Stimulated activated CD8-positive, alpha-beta memory T cell treated with anti-CD3 and anti-CD28 coated beads, Interleukin-7, amount 100 ng/mL, for 24 hours (primary cell): ENCODE measurements at places on chromosomes 2 and 18.
A peak's percentile ranks its signal among the peaks of the same experiment; 100 is the strongest.

- DNase-seq = no peak
Observed at GRCh38 chr18:56028514-56028913, 440.5 kb upstream of the TCF4 start.

DNA sequence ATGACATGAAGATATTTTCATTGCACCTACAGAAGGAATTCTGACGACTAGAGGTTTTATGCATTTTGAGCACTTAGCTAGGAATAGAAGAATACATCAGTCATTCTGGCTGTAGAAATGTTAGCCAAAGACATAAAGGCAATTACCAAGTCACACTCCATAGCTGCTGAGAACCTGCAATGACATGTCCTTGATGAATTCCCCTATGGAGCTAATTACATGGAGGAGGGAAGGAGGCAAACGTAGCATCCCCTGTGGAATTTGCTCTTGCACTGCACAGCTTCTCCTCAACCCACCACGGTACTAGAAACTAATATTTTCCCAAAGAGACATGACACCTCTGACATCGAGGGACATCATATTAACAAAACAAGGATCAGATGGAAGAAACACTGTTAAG, 174.0 kb upstream of the SESTD1 start:
- no peak for DNase-seq

- DNase-seq = no peak
Observed at GRCh38 chr2:133879703-133880102, 311.4 kb upstream of the NCKAP5 start.

DNA sequence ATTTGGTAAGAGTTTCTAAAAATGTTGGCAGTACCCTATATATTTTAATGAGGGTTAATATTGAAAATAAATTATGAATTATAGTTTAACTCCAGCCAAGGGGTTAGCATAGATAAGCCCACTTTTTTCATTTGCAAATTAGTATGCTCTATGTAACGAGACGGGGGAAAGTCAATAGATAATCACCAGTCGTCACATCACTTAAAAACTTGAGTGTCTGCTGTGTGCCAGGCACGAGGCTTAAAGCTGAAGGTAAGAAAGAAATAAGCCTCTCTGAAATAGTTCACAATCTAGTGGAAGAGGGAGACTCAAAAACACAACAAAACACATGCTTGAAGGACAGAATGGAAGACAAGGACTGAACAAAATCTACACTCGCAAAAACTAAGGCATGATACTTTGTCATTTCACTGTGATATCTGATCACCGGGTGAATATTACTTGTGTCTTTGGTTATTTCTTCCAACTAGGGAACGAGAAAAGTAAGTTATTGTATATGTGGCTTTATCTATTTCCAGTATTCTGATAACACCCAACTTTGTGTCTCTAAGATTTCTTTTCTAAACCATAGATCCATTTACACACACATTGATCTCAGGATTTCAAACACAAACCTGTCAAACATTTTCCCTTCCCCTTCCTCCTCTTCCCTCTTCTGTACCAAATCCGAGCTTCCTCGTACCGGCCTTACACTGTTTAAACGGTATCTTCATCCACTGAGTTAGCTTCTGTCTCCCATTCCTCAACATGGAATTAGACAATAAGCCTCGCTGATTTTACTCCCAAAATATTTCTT, 199.1 kb downstream of the PIEZO2 start:
- no peak for DNase-seq

DNA sequence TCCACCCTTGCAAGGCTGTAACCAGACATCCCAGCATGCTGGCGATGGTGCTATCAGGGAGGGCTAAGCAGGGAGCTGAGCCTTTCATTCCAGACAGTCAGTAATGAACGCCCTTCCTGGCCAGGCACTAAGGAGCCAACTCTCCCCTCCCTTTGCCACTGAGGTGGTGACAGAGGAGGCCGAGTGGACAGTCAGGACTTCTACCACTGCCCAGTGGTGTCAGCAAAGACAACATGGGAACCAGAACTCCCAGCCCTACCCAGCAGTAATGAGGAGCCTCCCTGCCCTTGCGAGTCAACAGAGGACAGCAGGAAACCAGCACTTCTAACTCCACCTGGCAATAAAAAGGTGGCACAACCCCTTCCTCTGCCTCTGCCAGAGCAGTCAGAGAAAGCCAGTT, 68.6 kb downstream of the ZAP70 start:
- DNase-seq = no peak

- DNase-seq = no peak
Observed at GRCh38 chr2:132519566-132519965, 103.0 kb downstream of the GPR39 start.

- no peak for DNase-seq
Observed at GRCh38 chr2:7588295-7588694, 671.1 kb downstream of the RNF144A start.

DNA sequence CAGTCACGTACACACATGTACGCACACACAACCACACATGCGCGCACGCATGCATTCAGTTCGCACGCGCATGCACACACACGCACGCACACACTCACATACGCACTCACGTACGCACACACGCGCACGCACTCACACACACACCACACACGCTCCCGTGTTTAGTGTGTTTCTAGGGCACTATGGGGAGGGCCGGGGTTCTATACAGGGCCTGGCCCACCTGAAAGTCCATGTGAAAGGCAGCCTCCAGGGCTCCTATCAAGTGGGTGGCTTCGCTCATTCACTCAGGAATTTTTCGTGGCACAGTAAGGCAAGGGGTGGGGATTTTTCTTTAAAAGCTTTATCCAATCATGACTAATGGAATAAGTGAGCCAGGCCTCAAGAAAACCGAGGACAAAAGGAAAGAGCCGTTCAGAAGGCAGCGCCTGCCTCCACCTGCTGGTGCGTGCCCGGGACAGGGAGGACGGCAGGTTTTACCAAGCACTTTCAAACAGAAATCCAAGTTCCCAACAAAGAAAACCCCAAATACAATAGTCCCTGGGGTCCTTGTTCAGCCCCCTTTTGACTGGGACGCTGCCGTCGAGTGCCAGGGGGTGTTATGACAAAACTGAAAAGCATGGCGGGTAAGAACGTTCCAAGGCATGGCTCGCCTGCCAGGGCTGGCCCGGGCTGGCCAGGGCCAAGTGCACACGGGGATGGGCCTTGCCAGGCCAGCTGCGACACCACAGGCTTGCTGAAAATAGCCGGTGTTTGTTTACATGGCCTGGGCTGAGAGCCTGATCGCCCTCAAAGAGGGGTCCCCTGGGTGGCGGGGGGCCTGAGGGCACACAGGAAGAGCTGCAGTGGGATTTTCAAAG, 110.0 kb downstream of the HDAC4 start:
- DNase-seq = no peak

DNA sequence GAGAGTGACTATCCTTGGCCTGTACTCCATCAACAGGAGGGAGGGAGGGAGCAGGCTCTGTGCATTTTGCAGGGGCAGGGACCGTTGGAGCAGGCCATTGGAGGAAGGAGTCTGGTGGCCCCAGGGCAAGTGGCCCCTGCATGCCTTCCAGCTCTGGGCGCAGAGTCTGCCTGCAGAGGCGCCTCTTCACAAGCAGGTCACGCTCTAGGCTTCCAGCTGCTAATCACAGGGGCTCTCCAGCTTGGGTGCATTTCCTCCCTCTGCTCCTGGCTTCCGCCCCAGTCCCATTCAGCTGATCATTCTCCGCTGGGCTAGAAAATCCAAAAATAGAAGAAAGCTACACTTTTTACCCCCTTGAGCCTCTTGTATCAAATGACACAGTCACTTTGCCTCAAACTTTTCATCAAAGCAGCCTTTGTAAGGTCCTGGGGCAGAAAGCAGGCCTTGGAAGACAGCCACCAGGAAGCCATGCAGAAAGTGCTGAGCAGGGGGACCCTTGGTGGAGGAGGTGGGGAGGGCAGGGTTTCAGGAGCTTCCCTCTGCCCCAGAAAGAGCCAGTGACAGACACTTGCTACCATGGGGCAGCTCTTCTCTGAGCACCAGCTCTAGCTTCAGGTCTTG, 11.3 kb downstream of the TMEM247 start:
- no peak for DNase-seq

GRCh38 chr2:223486751-223487150, 115.4 kb downstream of the SCG2 start:
- no peak for DNase-seq

GRCh38 chr18:40529478-40529877, 1425.6 kb upstream of the PIK3C3 start:
- no peak for DNase-seq

DNA sequence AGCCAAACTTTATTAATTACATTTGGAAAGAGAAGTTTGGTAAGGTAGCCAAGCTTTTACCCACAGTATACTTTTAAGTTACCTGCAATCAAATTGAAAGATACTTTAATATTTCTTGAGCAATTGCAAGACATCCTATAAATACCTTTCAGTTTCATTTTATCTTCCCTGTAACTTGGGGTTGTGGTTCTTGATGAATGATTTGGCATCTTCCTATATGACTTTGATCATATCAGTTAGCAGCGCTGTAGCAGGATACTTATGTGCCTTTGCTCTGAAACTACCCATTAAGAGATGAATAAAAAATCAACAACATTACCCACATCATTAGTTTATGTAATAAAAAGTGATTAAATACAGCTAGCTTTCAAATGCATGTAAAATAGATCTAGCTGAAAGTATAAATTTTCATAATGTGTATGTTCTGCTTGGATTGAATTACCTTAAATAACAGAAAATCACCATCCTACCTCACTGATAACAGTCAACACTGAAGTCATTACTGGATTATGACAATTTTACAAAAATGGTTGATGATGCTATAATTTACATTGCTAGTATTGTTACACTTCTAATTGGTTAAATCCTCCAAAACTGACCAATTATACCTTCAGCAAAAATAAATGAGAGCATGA, 50.4 kb downstream of the MMADHC start:
- no peak for DNase-seq

DNA sequence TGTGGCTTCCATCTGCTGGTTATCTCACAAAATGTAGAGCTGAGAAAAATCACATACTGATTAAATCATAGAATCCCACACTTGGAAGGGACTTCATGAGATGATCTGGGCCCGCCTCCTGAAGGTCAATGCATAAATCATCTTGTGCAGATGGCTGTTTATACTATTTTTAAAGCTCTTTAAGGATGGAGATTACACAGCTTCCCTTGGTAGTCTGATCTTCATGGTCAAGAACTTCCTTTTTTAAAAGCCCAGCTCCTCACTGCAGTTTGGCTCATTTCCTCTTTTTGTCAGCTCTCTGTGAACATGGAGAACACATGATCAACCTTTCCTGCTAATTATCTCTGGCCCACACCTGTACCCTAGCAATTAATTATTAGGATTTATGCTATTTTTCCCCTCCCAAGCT, 25.9 kb downstream of the GCG start:
- no peak for DNase-seq

DNA sequence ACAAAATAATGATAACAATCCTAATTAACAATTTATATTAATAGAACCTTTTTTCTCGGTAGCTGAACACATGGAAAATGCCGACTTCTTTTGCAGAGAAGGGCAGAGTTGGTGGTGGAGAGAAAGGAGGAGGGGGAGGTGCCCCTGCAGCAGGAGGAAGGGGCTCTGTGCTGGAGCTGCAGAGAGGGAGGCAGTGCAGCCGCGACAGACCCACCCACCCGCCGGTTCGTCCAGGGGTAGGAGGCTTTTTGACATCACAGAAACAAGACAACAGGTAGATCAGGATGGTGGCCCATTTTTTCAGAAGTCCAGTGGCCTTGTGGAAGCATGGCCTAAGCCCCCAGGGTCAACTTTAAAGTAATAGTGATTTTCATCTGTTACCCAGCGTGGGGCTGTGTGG, 321.1 kb upstream of the SALL3 start:
- DNase-seq = no peak

- no peak for DNase-seq
Observed at GRCh38 chr2:232438091-232438490, 17.9 kb upstream of the ALPI start.

DNA sequence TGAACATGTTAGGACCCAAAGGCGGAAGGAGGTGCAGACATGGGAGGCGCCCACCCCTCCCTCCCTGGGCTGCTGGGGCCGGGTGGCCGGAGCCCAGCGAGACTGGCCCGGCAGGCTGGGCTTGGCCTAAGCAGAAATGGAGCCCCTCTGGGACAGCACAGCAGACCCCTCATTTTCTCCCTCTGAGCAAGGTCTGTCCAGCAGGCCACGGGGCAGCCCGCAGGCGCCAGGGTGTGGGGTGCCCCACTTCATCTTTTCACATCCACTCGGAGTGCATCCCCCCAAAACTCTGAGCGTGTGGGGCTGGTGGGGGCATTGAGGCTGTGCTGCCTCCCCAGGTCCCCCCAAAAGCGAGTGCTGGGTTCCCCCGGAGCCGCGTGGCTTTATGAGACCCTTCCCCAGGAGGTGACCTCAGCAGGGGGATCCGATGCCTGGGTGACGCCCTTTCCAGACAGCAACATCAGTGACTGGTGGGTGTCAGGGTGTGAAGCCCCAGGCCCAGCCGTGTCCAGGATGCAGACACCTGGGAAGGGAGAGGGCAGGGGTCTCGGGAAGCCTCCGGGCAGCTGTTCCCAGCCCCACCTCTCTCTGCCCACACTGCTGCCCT, 36.7 kb upstream of the GPC1 start:
- DNase-seq = no peak

- DNase-seq = no peak
Observed at GRCh38 chr2:237876951-237877491, 17.6 kb downstream of the RAMP1 start.

DNA sequence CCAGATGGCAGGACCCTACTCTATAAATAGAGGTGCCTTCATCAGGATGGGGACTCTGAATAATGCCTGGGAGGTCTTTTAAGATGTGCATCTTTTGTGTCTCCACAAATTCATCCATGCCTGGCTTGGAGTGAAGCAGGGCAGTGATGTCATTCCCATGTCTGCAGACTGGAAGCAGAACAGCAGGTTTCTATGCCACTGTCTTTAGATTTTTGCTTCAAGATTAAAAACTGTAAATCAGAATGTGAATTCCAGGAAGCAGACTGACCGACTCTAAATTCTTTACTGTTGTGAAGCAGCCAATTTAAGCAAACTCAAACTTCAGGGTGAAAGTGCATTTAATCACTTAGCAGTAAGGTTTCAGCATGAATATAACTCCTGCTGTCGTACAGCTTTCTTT, 159.3 kb downstream of the SCG2 start:
- no peak for DNase-seq

DNA sequence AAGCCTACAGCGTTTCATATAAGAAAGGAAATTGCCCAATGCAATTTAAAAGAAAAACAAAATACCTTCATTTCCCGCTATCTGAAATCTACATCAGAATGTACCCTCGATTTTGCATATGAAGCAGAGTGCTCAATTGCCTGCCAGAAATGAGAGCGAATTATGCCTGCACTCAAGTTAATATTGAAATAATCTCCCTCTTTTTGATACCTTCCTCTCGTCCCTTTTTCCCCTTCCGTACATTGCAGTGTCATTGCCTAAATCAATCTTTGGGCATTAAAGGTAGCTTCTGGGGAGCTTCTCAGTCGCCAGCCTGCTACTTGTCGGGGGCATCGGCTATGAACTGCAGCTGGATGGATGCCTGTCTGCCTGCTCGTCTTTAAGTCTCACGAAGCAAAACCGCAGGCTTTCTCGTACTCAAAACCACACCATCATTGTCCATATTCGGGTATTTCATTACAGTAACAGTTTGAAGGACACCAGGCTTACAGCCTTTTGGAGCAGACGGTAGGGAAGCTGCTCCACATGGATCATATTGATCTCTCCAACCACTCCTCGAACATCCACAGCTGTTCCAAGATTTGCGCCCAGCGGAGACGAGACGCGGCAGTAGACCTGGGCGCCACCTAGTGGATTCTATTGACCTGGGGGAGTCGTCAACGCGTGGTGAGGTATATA, 64.0 kb upstream of the HNRNPA3 start:
- peak; percentile 53 for DNase-seq
